ENCODE measurements at places on chromosomes 13 and 19.

DNA sequence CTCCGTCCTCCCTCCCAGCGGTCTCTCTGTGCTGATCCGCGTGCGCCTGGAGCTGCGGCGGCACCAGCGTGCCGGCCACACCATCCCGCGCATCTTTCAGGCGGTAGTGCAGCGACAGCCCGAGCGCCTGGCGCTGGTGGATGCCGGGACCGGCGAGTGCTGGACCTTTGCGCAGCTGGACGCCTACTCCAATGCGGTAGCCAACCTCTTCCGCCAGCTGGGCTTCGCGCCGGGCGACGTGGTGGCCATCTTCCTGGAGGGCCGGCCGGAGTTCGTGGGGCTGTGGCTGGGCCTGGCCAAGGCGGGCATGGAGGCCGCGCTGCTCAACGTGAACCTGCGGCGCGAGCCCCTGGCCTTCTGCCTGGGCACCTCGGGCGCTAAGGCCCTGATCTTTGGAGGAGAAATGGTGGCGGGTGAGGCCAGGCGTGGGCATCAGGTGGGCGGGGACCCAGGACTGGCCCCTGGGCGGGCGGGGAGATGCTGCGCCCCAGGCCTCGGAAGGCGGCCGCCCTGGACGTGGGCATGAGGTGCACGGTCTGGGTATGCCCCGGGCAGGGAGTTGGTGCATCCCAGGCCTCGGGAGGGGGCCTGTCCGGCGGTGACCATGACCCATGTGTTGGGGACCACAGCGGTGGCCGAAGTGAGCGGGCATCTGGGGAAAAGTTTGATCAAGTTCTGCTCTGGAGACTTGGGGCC lies 16.4 kb downstream of the SLC27A1 start:
- no peak for DNase-seq

DNA sequence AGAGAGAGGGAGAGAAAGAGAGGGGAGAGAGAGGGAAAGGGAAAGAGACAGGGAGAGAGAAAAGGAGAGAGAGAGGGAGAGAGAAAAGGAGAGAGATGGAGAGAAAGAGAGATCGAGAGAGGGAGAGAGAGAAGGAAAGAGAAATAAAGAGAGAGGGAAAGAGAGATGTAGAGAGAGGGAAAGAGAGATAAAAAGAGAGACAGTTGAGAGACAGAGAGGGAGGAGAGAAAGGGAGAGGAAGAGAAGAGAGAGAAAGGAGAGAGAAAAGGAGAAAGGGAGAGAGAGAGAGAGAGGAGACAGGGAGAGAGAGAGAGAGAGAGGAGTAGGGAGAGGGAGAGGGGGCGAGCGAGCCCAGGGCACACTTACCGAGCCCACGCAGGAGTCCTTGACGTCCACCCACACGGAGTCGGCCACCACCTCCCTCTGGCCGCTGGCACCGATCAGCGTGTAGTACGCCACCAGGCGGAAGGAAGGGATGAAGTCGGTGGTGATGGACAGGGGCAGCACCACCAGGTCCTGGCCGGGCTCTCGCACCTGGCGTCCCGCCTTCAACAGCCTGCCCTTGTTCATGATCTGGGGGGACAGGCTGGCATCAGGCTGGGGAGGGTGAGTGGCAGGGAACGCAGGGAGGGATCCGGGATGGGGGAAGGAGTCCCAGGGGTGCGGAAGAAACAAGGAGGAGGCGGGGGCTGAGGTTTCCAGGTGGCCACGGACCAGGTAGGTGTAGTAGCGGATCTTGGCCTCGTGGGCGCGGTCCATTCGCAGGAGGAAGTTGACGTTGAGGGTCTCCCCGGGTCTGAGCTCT lies 10.0 kb downstream of the C3 start:
- no peak for DNase-seq

GRCh38 chr19:4691373-4691772 lies 21.2 kb upstream of the MYDGF start:
- no peak for DNase-seq

GRCh38 chr13:21826214-21827015 lies 155.5 kb downstream of the FGF9 start:
- no peak for DNase-seq

DNA sequence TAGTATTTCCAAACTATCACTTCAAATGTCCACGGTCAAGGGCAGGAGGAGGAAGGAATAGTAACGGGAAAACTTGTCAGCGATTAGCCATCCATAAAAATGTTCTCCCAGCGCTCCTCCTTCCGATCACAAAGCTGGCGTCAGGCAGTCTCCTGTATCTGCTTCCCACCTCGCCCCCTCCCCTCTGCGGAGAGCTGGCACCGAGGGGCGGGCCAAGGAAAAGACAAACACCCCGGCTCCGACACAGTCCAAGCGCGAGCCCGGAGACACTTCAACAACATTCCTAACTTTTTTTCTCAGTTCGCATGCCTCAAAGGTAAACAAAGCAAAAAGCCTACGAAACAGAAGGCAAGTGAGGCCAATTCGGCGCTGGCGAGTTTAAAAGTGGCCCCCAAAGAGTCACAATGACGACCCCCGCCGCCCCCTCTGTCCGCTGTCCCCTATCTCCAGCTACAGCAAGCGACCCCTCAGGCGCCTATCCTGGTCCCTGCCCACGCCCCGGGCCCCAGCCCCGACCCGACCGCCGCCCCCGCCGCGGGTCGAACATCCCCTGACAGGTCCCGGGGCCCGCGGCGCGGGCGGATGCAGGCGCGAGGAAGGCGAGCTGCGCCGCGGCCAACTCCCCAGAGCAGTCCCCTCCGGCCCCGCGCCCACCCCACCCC lies 736 bp downstream of the SMAD9 start:
- DNase-seq: no peak

DNA sequence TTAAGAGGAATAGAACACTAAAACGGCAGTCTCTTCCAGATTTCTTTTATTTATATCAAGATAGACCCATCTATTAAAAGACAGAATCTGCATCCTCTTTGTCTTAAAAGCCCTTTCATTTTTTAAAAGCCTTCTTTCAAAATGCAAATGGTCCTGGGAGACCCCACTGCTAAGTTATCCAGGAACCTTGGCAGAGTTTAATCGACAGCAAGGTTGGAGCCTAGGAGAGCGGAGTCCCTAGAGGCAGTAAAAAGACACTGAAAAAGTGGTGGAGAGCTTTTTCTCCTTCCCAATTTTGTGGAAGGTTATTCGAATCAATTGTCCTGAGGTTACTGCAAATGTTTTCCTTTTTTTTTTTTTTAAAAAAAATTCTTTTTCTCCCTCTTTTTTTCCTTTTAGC lies 294.7 kb downstream of the NALCN start:
- no peak for DNase-seq

DNA sequence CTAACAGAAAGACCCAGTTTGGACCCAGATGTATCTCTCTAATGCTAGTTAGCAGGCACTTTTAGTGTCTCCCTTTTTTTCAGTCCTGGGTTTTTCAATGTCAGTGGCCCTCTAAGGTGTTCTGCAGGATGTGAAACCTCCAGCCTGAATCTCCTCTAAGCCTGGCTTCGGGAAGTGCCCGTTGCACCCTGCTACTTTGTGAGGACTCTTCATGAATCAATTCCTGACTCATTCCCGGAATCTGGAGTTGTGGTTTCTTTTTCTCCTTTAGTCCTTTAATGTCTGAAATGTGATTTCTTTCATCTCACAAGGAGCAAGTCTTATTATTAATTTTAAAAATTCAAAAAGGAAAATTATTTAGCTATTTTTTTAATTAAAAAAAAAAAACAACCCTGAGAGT lies 116.0 kb downstream of the ZNF536 start:
- no peak for DNase-seq

DNA sequence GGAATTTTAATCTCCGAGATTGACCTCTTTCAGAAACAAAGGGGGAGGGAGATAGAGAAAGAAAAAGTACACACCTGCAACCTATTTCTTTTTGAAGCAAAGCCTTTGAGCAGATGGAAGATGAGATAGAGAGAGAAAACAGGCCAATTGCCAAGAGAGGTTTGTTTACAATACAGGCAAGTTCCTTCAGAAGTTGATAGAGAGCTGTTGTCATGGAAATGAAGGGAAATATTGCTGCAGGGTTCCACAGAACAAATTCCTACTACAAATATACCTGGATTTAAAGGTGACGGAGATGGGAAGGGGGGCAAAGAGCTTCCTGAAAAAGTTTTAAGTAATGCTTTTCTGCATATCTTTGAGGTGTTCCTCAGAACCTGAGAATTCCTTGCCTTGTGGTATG lies 388.4 kb downstream of the NDFIP2 start:
- DNase-seq: no peak

GRCh38 chr19:4523306-4524110 lies 5.2 kb upstream of the PLIN4 start:
- DNase-seq: peak; percentile 29
